ENCODE measurements at places on chromosomes 4 and X. TPM values are rescaled to one million over a fixed set of nuclear protein-coding genes. Genes with fewer than 3 reads are reported as not detected.

DNA sequence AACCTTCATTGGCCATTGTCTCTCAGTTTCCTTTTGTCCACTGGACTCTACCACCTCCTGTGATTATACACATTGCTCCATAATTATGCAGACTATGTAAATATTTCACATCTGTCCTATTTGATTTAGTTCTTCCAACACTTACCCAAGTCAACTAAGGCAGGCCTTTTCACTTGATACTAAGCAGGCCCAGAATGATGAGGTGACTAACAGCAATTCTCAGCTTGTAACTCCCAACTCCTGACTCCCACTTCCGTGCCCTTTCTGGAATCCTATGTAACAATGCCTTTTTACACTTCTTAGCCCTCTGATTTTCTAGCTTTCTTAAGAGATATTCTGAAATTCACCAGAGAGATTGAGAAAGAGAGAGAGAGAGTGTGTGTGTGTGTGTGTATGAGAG is 6.6 kb downstream of the PAK3 start:
- no peaks in the 10 kb centered on the region for H3K36me3 ChIP-seq
- H3K4me3 ChIP-seq, result no peak overlapping the region
- DNase-seq, result no peak
- no peaks in the 10 kb centered on the region for H3K27me3 ChIP-seq
- H3K4me1 ChIP-seq, result no peaks in the 10 kb centered on the region

DNA sequence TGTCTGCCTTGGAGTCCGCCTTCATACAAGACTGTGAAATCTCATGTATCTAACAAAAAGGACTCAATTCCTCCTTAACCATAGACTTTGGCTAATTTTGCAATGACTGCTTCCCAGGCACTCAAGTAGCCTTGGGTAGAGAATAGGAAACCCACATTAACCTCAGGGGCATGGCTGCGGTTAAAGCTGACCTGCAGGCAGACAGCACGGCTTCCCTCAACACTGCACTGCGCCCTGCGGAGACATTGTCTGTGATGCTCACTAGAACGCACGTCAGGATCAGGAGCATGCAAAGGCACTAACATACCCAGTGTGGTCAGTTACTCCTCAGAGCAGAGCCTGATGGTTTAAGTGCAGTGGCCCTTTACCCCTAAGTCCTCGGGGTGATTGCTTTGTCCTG is 10.3 kb upstream of the GPR143 start:
- H3K27me3 ChIP-seq, result no peaks in the 10 kb centered on the region
- no peak for DNase-seq
- H3K36me3 ChIP-seq, result no peaks in the 10 kb centered on the region

DNA sequence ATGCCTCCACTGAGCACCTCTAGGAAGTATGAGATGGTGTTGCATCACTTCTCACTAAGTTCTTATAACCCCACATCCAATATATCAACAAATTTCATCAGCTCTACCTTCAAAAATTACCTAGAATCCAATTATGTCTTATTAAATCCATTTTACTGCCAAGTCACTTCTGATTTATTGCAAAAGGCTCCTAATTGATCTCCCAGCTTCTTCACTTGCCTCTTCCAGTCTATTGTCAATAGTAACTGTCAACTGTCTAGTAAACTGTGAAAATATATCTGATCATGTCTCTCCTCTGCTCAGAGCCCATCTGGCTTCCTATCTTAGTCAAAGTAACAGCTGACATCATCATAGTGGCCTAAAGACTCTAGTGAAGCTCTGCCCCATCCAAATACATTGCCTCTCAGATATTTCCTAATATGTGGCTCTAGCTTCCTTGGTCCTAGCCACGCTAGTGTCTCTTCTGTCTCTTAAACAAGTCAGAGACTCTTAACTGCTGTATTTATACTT is 414.5 kb upstream of the ATOH1 start:
- no peak overlapping the region for H3K4me3 ChIP-seq
- no peak for DNase-seq
- H3K27ac ChIP-seq, result no peak overlapping the region
- no peaks in the 10 kb centered on the region for H3K4me1 ChIP-seq
- H3K36me3 ChIP-seq, result no peaks in the 10 kb centered on the region
- no peaks in the 10 kb centered on the region for H3K27me3 ChIP-seq

DNA sequence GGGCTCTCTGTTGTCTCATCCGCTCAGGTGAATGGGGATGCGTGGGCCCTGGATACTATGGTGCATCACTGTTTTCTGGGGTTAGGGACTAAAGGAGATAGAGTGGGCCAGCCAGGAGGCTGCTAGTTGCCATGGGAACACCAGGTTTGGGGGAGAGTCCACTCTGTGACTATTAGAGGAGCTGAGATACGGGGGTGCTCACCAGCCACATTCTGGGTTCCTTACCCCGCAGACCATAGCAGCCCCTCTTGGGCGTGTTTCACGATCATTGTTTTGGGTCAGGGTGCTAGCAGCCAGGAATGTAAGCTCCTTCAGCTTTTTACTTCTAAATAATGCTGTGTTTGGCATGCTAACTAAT is 4.6 kb downstream of the EFNB1 start:
- no peak overlapping the region for H3K27ac ChIP-seq
- no peaks in the 10 kb centered on the region for H3K27me3 ChIP-seq
- H3K36me3 ChIP-seq, result no peaks in the 10 kb centered on the region
- no peak for DNase-seq

The RENBP gene
- total RNA-seq, result 2.1 TPM

GRCh38 chr4:107333518-107333917 is 297.4 kb upstream of the DKK2 start:
- no peaks in the 10 kb centered on the region for H3K27me3 ChIP-seq
- no peak overlapping the region for H3K4me3 ChIP-seq
- no peaks in the 10 kb centered on the region for H3K36me3 ChIP-seq
- no peak for DNase-seq
- H3K4me1 ChIP-seq, result no peaks in the 10 kb centered on the region

DNA sequence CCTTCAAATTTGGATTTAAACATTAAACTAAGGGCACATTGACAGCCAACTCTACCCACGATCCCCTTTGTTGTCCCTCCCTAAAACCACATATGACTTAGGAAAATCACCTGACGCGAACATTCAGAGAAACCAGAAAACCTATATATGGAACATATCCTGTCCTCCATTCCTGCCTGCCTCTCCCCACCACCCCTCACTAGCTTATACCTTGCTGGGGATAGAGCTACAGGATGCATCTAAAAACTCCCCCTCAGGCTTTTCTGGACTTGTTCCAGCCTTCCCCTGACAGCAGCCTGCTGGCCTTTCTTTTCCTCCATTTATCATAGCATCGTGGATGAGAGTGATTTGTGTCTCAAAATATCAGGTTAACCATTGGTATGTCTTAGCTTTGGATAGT is 8.8 kb downstream of the STK26 start:
- H3K27ac ChIP-seq, result no peak overlapping the region
- H3K4me1 ChIP-seq, result no peaks in the 10 kb centered on the region
- no peak for DNase-seq
- no peaks in the 10 kb centered on the region for H3K36me3 ChIP-seq
- H3K4me3 ChIP-seq, result no peak overlapping the region
- H3K27me3 ChIP-seq, result no peaks in the 10 kb centered on the region

The TSPAN7 gene
- 6.3 TPM for total RNA-seq

The CXCL10 gene
- total RNA-seq, result 1.7 TPM

- H3K4me1 ChIP-seq, result no peaks in the 10 kb centered on the region
- H3K4me3 ChIP-seq, result no peak overlapping the region
- DNase-seq, result no peak
- no peaks in the 10 kb centered on the region for H3K27me3 ChIP-seq
- no peaks in the 10 kb centered on the region for H3K36me3 ChIP-seq
- H3K27ac ChIP-seq, result no peak overlapping the region
Measured at GRCh38 chrX:64570204-64570603, 175.0 kb upstream of the MTMR8 start.

- H3K4me3 ChIP-seq, result no peak overlapping the region
- H3K36me3 ChIP-seq, result no peaks in the 10 kb centered on the region
- DNase-seq, result no peak
- H3K4me1 ChIP-seq, result no peaks in the 10 kb centered on the region
- no peaks in the 10 kb centered on the region for H3K27me3 ChIP-seq
Measured at GRCh38 chr4:151319490-151319889, 5.9 kb downstream of the SH3D19 start.

DNA sequence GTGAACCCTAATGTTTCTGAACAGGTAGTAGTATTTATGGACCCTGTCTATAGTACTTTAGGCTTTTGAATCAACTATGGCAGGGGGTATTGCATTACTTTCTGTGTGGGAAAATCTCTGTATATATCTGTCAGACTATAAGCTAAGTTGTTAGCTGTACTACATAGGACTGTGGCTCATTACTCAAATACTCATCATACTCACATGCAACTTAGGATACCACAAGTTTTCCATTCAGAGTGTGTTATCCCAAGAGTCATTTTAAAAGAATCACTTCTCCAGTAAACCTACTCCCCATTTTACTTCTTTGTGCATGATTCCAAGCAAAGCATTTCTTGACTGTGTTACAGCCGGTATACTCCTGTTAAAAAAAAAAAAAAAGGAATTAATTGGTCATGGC is 95.6 kb downstream of the PHOX2B start:
- no peak for DNase-seq
- H3K27ac ChIP-seq, result no peak overlapping the region
- H3K4me1 ChIP-seq, result no peaks in the 10 kb centered on the region
- H3K27me3 ChIP-seq, result no peaks in the 10 kb centered on the region
- no peak overlapping the region for H3K4me3 ChIP-seq

The TIMP1 gene
- 292 TPM for total RNA-seq

DNA sequence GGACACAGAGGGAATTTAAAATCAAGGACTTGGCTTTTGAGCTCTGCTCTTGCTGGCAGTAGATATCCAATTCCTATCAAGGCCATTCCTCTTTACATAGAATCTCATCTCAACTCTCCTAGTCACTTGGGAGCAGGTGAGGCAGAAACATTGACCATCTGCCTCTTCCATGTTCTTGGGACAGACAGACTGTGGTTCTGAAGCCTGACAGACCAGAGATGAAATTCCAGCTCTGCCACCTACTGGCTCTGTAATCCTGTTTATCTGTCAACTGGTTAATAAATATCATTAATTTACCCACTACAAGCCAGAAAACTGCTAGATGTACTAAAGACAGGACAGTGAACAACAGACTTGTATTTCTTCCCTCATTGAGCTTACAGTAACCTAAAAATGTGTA is 300.8 kb downstream of the ADGRL3 start:
- H3K36me3 ChIP-seq, result no peaks in the 10 kb centered on the region
- no peak overlapping the region for H3K4me3 ChIP-seq
- H3K27me3 ChIP-seq, result no peaks in the 10 kb centered on the region

The TNIP3 gene
- not detected for total RNA-seq

- no peaks in the 10 kb centered on the region for H3K27me3 ChIP-seq
- no peak for DNase-seq
- H3K4me3 ChIP-seq, result no peak overlapping the region
- H3K36me3 ChIP-seq, result no peaks in the 10 kb centered on the region
- H3K27ac ChIP-seq, result no peak overlapping the region
Measured at GRCh38 chr4:140174543-140174942, 20.6 kb upstream of the MAML3 start.
